Cardiac fibroblast (primary cell): ENCODE measurements at places on chromosomes 3 and 15.

DNA sequence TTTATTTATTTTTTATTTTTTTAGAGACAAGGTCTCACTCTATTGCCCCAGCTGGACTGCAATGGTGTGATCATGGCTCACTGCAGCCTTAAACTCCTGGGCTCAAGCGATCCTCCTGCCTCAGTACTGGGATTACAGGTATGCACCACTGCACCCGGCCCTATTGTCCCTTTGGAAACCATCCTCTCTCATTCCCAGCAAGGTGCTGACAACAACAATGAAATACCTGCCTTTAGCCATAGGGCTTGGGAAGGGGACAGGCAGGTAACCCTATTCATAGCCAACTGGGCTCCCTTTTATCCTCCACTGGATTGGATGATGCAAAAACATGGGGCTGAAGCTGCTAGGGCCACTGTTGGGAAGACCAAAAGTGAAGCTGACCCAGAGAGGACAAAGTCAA lies 43.1 kb downstream of the SCAP start:
- DNase-seq = no peak

DNA sequence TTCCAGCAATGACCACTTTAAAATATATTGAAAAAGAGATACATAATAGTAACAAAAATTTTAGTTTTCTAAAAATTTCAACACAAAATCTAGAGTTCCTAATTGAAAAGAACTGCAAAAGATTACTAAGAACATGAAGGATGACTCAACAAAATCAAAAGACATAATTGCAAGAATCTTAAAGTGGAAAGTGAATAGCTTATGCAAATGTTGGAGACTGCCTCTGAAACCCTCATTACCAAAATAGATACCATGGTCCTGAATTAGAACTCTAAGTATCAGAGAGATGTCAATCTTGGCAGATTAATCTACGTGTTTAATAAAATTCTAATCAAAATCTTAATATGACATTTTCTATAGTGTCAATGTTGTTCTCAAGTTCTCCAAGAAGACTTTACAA lies 60.7 kb upstream of the SGO1 start:
- no peak for DNase-seq

- DNase-seq = peak; percentile 89
These were observed 14.3 kb upstream of the SLC9C1 start for GRCh38 chr3:112308151-112308911.

DNA sequence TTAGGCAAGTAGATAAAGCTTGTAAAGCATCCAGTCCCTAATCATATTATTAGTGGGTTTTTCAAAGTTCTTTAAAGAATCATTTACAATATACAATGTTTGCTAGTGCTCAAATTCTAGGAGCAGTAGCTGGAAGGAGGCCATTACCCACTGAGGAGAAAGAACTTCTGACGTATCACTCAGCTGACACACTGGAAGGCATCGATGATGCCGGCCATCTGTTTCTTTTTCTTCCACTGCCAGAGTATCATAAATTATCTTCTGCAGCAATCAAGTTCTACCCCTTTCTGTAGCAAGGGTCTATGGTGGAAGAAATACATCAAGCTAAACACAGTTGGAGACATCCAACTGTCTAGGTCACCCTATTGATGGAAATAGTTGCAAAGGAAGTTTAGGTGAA lies 243.2 kb upstream of the LRRN1 start:
- no peak for DNase-seq

- DNase-seq = peak; percentile 91
These were observed 35.8 kb upstream of the THSD4 start for GRCh38 chr15:71079208-71080044.

DNA sequence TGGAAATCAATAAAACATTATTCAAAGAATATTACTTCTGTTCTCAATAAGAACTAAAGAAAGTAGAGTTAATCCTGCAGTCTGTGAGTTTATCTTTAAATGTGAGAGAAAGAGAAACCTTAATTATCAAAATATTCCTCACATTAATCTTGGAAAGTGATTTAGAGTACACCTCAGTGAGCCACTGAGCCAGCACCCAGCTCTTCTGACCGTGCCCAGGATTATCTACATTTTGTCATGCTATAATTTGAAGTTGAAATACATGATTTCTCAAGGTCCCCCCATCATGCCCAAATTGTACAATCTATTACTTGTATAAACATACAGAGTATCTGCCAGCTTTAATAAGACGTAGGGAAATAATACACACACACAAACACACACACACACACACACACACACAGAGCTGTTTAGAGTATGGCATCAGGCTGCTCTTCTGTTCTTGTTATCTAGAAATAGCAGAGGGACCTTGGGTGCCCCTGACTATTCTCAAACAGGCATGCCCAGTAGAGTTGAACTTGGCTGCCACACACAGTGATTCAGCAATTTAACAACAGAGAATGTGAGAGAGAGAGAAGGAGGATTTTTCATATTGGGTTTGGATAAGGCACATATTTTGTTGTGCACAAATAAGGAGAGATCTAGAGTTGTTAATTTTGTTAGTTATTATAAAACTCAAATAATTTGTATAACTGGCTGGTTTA lies 74.4 kb downstream of the P2RY1 start:
- DNase-seq = peak; percentile 82

DNA sequence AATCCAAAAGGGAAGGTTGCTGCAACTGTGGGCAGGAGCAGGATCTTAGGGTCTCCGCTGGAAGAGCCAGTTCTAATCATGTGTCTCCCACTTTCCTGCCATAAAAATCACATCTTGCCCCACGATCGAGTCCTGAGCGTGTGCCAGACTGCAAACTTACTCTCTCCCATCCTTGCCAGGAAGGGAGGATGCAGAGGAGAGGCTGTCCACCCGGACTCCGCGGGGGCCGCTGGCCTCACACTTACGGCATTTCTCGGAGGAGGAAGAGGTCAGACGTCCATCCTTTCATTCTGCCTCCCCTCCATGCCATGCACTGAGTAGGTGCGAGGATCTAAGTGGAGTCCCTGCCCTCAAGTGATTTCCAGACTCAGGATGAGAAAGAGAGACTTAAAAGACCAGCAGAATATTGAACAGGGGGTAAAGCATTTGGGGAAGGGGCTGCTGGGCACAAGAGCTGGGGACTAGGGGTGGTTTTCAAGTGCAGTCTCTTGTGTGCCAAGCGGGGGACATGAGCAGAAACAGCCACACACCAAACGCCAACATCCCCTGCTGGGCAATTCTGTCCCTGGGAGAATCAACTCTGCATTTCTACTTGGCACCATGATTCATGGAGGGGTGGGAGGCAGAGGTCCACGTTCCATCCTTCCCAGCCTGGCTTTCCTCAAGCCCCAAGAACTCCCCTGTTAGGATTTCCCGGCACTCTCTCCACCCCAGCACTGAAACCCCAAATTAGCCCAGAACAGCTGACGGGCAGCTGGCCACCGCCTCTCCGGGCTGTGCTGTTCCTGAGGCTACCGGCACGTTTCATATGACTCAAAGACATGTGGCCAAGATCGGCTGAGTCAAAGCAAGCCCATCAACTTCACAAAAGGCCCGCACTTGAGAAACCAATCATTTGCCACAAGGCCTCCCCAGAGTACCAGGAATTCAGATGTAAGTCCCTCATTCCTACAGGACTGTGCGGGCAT lies 11.6 kb downstream of the OXTR start:
- peak; percentile 64 for DNase-seq

DNA sequence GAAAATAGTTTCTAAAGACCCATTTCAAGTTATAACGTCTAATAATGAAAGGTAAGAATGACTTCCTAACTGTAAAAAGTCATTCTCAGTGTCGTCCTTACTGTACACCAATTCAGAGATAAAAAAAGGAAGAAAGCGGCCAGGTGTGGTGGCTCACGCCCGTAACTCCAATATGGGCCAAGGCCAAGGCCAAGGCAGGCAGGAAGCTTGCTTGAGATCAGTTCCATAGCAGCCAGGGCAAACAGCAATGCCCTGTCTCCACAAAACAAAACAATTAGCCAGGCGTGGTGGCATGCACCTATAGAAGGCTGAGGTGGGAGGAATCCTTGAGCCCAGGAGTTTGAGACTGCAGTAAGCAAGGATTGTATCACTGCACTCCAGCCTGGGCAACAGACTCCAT lies 31.9 kb downstream of the UBXN7 start:
- DNase-seq = no peak

DNA sequence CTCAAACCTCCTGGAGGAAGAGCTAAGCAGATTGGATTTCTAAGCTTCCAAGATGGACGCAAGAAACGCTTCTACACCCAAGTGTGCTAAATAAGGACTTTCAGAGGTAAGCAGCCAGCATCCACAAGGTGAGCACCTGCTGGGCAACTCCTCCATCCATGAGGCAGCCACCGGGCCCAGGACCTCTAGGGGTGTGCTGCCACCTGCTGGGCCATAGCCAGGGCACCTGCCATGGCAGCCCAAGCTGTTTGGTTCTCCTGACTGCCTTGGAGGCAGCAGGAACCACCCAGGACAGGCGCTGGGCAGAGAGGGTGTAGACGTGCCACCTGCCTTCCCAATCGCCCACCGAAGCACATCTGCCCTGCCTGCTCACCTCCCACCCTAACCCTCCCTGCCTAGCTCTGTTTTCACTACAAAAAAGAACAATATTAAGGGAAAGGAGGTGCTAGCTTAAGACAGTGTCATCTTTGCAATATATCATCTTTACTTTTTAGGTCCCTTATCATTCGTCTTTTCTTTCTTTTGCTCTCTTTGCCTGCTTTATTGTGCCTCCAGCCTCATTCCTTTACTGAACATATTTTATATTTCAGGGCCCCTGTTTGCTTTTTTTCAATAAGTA lies 12.9 kb downstream of the C15orf62 start:
- no peak for DNase-seq

- DNase-seq = no peak
These were observed 23.9 kb upstream of the GRIP2 start for GRCh38 chr3:14563946-14564539.

DNA sequence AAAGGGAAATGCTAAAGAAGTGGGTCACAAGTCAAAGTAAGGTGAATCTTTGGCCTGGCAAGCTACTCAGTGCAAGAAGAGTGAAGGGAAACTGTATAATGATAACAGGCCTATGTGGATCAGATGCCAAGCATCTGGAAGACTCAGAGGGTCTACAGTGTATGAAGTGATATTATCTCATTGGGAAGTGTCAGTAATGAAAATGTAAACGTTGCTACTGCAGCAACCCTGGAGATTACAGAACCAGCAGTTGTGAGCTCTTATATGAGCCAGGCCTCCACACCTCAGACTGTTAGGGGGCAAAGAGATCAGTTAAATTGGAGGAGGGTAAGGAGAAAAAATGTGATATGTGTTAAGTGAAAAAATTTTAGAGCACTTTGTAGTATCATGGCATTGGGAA lies 195.4 kb upstream of the DPH6 start:
- no peak for DNase-seq

DNA sequence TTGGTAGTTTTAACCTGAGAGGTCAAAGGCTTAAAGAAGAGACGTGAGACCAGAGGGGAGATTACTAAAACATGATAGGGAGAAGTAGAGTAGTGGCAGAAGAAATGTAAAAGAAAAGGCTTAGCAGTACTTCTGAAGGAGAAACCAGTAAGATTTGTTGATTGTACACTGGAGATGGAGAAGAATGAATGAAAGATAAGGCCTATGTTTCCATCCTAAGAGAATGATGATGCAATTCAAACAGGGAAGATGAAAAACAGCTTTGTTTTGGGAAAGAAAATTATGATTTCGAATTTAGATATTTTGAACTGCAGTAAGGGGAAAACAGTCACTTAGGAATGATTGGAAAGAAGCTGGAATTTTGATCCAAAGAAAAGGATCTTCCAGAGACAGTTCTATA lies 97.4 kb upstream of the PLXND1 start:
- no peak for DNase-seq

DNA sequence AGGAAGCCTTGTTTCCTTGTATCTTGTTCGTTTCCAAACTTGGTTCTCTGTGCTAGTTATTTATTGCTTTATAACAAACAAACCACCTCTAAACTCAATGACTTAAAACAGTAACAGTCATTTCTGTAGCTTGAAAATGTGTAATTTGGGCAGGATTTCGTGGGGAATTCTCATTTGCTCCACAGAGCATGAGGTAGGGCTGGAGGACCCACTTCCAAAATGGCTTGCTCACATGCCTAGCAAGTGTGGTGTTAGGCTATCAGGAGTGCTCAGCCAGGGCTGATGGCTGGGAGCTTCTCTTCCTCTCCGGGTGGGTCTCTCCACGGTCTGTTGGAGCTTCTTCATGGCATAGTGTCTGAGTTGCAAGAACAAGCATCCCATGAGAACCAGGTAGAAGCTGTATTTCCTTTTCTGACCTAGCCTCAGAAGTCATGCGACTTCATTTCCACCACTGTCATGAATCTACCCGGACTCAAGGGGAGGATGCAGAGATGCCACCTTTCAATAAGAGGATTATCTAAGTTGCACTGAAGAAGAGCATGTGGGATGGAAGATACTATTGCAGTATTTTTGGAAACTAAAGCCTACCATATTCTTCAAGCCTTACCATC lies 8.2 kb upstream of the TNIK start:
- no peak for DNase-seq

- DNase-seq = no peak
These were observed 325.1 kb downstream of the SUCLG2 start for GRCh38 chr3:67329358-67329757.

- DNase-seq = peak; percentile 94
These were observed 47.7 kb downstream of the CMSS1 start for GRCh38 chr3:99865321-99865720.

GRCh38 chr3:107525644-107526305 lies 3.0 kb downstream of the BBX start:
- peak; percentile 12 for DNase-seq

- DNase-seq = no peak
These were observed 278.3 kb downstream of the LRTM1 start for GRCh38 chr3:54649551-54649950.

DNA sequence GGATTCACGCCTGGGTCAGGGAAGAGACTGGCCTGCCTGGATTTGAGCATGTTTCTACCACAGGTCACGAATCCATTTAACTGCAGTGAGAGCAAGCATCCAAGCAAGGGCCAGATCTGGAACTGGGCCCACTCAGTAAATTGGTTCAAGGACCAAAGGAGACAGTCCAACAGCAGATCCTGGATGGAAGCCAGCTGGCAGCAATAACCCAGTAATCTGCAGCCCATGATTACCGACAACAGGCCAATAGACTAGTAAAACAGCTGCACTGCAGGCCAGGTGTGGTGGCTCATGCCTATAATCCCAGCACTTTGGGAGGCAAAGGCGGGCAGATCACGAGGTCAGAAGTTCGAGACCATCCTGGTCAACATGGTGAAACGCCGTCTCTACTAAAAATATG lies 11.8 kb downstream of the SAMD7 start:
- DNase-seq = no peak

- peak; percentile 28 for DNase-seq
These were observed 181.8 kb downstream of the MCTP2 start for GRCh38 chr15:94412979-94413746.

- peak; percentile 23 for DNase-seq
These were observed 30.7 kb downstream of the CLEC3B start for GRCh38 chr3:45056608-45057301.
